ENCODE measurements at places on chromosomes 7 and 10.

DNA sequence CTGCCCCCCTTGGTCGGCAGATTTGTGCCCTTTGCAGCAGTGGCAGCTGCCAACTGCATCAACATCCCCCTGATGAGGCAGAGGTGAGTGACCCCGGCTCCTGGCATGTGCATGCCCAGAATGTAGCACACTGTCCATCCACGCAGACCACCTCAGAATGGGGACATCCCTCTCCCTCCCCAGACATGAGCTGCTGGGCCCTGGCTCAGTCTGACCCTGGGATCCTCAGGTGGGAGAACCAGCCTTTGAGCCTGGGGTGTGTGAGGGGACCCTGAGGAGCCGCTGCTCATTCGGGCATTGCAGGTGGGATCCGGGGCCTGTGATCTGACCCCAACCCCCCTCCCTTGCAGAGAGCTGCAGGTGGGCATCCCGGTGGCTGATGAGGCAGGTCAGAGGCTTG, 5.7 kb downstream of the SFXN3 start:
- DNase-seq = no peak

- no peak for DNase-seq
These were observed 448.2 kb downstream of the RPS24 start for GRCh38 chr10:78481842-78482241.

DNA sequence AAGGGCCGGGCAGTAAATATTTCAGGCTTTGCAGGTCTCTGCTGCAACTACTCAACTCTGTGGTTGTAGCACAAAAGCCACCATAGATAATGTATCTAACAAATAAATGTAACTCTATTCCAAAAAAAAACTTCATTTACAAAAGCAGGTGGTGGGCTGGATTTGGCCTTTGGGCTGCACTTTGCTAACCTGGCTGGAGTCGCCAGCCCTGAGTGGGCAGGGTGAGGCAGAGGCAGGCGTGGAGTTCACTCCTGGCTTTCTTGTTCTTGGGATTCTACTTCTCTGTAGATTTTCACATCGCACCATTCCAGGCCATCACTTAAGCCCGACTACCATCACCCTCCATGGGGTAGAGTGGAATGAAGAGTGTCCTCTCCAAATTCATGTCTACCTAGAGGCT, 367.6 kb upstream of the MGMT start:
- no peak for DNase-seq

- DNase-seq = no peak
These were observed 72.0 kb downstream of the GRID1 start for GRCh38 chr10:86294346-86295265.

DNA sequence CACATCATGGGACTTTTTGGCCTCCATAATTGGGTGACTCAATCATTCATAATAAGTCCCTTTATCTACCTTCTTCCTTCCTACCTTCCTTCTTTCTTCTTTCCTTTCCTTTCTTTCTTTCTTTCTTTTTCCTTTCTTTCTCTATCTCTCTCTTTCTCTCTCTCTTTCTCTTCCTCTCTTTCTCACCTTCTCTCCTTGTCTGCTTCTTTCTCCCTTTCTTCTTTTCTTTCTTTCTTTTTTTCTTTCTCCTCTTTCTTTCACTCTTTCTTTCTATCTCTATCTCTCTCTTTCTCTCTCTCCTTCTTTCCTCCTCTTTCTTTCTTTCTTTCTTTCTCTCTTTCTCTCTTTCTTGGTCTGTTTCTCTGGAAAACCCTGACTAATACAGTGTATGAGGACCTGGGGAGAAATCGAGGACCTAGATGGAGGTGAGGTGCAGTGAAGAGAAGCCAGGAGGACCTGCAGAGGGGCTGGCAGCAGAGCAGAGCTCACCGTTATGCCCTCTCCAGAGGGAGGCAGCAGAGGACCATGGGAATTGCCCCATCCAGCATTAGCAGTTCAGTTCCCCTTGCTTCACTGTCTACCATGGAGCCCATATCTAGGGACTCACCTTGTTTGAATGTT, 52.7 kb upstream of the BTRC start:
- no peak for DNase-seq

DNA sequence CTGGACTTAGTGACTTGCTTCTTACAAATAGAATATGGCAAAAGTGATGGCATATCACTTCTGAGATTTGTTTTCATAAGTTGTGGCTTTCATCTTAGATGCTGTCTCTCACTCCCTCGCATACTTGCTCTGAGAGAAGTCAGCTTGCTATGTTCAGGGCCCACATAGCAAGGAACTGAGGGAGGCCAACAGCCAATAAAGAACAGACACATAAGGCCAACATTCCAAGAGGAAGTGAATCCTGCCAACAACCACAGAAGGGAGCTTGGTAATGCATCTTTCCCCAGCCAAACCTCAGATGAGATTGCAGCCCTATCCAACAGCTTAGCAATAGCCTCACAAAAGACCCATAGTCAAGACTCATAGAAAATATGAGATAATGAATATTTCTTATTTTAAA, 39.2 kb upstream of the DMTF1 start:
- no peak for DNase-seq

- no peak for DNase-seq
These were observed 57.3 kb upstream of the ZEB1 start for GRCh38 chr10:31261511-31262311.

Data from GM18507 (cell line).